ENCODE measurements at places on chromosomes 7 and 10.

- ATAC-seq: no peak
These were observed 115.7 kb downstream of the KIAA1217 start for GRCh38 chr10:24324651-24325050.

DNA sequence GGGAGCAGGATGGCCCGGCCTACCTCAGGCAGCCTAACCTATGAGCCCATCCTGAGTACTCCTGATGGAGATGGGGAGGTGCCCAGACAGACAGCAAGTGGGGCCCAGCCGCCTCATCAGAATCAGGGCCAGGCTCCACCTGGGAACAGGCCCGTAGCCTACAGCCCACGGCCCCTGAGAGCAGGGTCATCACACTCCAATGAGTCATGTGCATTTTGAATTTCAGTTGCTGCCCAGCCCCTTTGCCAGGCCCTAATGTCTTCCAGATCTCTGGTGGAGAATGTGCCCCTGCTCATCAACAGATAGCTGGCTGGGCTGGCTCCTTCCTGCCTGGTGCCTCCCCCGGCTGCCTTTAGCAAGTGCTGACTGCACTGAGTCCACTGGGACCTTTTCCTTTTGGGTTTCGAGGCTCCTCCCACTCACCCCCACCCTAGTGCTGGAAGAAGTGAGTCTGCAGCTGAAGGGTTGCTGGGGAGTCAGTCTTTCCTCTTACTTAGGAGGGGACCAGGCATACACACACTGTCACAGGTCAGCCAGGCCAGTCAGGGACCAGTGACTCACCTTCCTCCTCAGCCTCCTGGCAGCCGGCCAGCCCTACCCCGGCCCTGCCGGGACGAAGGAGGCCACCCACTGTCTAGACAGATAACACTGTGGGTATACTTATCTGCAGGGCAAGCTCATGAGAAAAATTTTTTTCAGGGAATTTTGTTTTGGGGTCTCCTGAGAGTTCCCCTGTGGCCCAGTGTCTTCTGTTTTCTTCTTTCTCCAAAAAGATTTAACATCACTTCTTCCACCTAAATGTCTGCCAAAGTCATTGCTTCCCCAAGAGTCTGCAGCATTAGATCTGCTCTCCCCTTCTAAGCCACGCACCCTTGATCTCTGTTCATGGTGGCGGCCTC lies 9.1 kb upstream of the ASIC3 start:
- peak; percentile 87 for ATAC-seq

DNA sequence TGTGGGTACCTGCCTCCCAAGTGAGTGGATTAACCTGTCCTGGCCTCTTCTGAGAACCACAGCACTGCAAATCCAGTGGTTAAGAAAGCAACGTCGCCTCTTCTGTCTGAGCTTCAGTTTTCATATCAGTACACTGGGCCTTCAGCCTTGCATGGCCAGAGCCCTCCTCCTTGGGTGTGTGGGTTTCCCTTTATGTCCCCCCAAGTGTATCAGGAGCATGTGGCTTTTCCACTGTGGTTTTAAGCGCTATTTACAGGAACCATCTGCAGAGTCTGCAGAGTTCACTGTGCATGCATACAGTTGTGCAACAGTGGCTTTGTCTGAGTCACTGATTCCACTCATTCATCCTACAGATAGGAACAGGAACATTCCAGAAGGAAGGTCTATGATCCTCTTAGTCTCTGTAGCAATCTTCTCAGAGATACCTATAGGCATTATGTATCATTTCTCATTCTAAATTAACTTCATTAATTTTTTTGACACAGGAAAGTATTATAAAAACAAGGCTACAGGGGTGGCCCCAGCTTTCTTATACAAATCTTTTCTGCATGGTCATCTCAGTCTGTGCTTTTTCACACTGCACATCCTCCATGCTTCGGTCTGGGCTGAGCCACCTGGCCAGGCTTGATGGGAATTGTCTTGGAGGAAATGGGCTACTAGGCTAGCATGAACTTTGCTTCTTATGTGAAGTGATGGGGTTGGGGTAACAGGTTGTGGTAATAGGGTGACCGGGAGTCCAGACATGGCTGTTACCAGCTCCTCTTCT lies 17.1 kb downstream of the MBL2 start:
- ATAC-seq: no peak

DNA sequence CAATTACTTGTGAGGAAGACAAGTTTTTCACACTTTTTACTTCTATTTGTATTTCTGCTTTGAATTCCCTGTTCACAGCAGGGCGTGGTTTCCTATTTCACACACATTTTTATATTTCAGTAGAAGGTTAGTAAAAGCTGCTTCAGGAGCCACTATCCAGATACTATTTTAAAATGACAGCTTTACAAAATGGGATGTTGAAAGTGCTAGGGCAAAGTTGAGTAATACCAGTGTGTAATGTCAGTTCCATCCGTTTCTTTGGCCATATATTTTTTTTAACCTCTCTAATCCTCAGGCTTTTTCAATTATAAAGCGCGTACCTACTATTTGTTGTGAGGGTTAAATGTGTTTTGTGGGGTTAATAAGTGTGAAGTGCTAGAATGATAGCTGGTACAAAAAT lies 276.6 kb downstream of the GPR158 start:
- no peak for ATAC-seq

- ATAC-seq: no peak
These were observed 171.2 kb downstream of the REEP3 start for GRCh38 chr10:63692220-63692896.

DNA sequence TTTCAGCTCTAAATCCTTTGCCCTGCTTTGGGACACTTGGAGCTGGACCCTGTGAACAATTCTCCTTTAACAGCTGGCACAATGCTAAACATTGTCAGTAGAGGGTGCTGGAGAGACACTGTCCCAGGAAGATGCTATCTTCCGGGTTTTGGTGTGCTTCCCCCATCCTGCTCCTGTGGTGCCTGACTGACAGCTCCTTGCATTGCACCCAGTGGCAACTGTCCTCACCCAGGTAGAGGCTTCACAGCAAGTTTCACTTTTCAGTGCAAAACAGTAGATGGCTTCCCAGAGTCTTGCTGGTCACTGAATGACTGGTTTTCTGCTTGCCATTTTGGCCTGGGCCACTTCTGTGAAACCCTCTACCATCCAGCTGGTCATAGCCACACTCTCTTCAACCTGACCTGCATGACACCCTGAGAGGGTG lies 77.3 kb downstream of the CDC14C start:
- peak; percentile 82 for ATAC-seq

GRCh38 chr7:114940220-114940619 lies 18.3 kb downstream of the MDFIC start:
- ATAC-seq: no peak

GRCh38 chr7:76357475-76358010 lies 1.2 kb downstream of the YWHAG start:
- ATAC-seq: no peak

GRCh38 chr7:79096361-79096805 lies 357.1 kb downstream of the MAGI2 start:
- ATAC-seq: no peak

GRCh38 chr10:3355536-3355935 lies 183.0 kb upstream of the PITRM1 start:
- ATAC-seq: no peak

DNA sequence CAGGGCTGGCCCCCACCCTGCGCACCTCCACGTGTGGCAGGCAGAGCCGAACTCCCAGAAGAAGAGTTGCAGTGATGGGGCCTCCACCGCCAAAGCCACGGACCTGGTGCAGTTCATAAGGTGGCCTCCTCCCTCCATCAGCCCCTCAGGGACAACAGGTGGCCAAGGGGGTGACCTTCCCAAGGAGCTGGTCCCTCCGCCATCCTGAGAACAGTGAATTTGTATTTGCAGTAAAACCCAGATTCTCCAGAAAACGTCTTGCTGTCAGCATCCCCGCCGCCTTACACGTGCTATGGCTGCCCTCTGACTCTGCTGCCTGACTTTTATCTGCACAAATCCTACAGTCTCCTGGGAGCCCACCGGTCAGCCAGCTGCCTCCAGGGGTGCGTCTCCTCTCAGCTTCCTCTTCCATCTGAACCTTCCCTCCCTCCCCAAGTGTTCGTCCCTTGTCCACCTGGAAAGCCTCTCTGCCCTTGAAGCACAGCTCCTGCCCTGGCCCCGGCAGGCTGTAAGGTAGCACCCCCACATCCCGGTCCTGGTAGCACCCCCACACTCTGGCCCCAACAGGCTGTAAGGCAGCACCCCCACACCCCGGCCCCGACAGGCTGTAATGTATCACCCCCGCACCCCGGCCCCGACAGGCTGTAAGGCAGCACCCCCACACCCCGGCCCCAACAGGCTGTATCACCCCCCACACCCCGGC lies 311.8 kb downstream of the PTPRN2 start:
- no peak for ATAC-seq

- peak; percentile 2 for ATAC-seq
These were observed 661 bp downstream of the HECTD2 start for GRCh38 chr10:91410638-91411371.

DNA sequence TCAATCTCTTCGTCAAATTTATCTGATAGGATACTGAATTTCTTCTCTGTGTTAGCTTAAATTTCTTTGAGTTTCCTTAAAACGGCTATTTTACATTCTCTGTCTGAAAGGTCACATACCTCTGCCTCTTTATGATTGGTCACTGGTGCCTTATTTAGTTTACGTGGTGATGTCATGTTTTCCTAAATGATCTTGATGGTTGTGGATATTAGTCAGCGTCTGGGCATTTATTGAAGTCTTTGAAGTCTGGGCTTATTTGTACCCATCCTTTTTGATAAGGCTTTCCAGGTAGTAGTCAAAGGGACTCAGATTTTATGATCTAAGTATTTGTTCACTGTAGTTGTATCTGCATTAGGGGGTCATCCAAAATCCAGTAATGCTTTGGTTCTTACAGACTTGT lies 1407.5 kb upstream of the LRRTM3 start:
- no peak for ATAC-seq

DNA sequence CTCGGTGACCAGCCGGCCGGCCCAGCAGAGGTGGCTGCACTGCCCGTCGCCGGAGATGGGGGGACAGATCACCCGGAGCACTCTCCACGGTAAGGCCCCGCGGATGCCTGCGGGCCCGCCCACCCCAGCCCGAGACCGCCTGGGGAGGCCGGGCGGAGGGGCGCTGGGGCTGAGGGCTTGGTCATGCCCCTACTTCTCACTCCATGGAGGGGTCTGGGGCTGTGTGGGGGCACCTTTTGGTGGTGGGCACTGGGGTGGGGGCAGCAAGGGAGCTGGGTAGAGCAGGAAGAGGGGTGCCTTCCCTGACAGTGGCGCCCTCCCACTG lies 61.8 kb downstream of the NEURL1 start:
- ATAC-seq: no peak

GRCh38 chr7:45138433-45139267 lies 18.9 kb upstream of the RAMP3 start:
- ATAC-seq: no peak

DNA sequence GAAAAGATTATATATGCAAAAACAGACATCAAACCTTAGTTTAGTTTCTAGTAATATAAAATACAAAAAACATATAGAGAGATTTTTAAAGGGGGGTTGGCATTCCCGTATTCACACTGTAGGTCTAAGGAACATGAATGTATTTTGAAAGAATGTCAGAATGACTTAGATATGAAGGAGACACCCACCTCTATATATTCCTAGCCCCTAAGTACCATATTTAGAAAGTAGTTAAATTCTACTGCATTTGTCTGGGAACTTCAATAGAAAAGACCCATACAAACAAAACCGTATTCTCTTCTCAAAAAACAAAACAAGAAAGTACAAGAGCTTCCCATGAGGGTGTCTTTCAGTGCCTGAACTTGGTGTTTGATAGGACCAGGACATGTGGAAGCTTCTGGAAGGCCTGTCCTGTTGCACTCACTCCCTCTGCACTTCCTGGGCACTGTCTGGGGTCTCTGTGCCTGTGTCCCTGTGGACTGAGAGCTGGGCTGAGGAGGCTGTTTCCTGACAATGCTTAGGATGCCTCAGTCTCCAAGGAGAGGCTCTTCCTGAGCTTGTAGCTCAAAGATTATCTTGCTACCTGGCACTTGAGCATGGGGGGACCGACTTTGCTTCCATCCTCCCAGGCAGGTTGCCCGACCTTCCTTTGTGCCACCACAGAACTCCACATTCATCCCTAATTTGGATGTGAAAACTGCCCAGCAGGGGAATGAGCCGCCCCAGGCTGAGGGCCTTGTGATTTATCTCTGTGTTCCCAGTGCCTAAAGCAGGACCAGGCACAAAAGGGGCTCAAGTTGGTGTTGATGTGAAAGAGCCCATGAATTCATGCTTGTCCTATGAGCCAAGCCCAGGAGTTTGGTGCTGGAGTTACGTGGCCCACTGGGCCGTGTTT lies 44.4 kb upstream of the KLF6 start:
- ATAC-seq: no peak

DNA sequence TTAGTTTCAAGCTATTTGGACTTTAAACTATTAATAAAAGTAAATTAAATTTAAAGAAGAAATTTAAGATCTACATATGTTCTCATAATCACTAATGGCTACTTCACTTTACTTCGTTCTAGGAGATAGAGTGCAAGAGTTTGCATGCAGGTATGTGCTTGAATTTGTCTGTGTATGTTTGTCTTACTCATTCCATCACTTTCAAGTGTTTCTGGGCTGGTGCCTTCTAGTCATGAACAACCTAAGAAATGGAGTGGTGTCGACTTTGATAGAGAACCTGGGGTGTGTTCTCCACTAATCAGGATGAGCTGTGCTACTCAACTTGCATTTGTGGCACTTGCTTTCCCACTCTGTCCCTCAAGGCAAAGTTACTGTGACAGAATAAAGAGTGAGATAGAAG lies 169.9 kb downstream of the KCND2 start:
- ATAC-seq: no peak

- no peak for ATAC-seq
These were observed 158.0 kb downstream of the TRIL start for GRCh38 chr7:28800150-28800549.

- ATAC-seq: no peak
These were observed 39.1 kb upstream of the EBF3 start for GRCh38 chr10:130003166-130003565.

DNA sequence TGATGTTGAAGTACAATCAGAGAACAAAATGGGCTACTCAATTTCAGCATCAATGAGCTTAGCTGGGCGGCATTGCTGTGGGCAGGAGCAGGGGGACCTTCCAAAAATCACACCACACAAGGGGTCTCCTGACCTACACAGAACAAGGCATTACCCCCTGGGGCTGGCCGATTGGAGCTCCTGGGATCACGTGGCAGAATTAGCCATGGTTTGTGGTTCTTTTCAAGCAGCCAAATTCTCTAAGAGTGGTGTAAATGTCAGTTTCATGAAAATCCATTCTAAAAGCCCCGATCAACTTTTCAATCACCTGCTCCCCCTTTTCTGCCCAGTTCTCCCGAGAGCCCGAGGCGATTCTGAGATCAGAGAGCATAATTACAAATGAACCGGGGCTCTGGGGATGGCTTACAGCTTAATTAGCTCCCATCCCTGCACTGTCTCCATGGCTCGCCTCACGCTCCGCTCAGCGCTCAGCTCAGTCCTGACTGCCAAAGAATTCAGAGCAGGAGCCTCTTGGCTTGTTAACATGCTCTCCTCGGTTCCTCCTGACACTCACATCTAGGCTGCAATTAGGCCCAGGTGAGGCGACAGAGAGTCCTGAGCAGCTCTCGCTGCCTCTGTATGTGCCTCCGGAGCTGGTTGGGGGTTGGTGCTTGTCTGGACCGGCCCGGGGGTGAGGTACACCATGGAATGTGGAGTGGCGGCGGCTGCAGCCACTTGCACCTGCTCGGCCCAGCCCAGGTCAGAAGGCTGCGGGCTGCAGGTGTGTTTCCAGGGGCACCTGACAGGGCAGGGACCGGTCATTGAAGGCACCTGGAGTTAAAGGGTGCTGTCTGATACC lies 111.8 kb downstream of the WDR11 start:
- ATAC-seq: peak; percentile 92

Data from motor neuron (in vitro differentiated cells).